ENCODE measurements at places on chromosomes 16 and 17. TPM values are rescaled to one million over a fixed set of nuclear protein-coding genes. Genes with fewer than 3 reads are reported as not detected.

HSF4 gene
- 49.1 TPM for total RNA-seq

BAIAP3 gene
- total RNA-seq: 3.8 TPM

CACNG3 gene
- not detected for total RNA-seq

PDK2 gene
- total RNA-seq: 131 TPM

CDRT4 gene
- 1.8 TPM for total RNA-seq

DNA sequence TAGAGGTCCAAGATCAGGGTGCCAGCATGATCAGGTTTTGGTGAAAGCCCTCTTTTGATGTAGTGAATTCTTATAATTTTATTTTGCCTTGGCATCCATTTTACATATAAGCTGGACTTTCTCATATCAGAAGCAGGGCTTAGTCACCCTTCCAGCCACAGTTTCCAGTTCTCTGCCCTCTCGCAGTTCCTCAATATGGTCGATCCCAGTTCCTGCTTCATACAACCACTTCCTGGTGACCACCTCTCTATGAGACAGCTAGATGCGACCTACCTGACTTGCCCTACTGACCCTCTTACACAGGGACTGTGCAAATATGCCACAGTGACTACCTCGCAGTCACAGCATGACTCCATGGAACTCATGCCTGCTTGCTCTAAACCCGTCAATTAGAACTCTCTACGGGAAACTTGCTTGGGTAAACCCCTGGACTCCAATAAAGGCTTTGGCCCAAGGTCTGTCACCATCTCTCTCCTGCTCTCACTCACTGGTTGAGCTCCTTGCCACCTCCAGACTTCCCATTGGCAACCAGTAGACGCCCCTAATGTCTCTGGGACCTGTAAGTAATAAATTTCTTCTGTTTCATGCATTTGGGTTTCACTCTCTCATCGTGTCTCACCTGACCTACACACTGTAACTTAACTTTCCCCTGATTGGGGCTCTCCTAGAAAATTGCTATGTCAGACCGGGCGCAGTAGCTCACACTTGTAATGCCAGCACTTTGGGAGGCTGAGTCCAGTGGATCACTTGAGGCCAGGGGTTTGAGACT is 21.4 kb downstream of the CD300LG start:
- no peak for DNase-seq

- DNase-seq: peak; percentile 5
Observed at GRCh38 chr16:2865651-2866050, 7.7 kb upstream of the PRSS22 start.

DNA sequence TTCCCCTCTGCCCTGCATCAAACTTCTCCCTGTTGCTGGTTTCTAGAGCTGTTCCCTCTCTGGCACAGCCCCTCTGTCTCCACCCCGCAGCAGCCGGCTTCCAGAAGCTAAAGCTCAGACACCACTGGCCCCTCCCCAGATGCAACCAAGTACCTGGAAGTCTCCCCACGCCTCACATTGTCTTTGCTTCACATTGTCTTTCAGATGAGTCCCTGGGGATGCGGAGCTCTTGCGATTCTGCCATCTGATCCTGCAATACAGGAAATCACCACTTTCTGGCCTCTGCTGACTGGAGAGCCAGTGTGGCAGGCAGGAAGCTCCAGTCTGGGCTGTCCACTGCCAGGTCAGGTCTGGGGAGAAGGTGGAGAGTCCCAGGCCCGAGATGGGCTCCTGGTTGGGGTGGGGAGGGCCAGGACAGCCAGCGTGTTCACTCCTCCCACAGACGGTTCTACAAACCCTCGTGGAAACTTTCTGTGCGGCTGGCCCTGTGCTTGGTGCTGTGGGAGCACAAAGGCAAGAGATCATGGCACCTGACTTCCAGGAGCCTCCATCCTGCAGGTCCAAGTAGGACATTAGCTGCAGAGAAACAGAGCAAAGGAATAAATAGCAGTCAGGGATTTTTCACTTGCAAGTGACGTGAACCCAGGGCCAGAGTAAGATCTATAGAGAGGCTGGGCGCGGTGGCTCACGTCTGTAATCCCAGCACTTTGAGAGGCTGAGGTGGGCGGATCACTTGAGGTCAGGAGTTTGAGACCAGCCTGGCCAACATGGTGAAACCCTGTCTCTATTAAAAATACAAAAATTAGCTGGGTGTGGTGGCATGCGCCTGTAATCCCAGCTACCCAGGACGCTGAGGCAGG is 47.9 kb upstream of the MAP3K14 start:
- DNase-seq: no peak

DNA sequence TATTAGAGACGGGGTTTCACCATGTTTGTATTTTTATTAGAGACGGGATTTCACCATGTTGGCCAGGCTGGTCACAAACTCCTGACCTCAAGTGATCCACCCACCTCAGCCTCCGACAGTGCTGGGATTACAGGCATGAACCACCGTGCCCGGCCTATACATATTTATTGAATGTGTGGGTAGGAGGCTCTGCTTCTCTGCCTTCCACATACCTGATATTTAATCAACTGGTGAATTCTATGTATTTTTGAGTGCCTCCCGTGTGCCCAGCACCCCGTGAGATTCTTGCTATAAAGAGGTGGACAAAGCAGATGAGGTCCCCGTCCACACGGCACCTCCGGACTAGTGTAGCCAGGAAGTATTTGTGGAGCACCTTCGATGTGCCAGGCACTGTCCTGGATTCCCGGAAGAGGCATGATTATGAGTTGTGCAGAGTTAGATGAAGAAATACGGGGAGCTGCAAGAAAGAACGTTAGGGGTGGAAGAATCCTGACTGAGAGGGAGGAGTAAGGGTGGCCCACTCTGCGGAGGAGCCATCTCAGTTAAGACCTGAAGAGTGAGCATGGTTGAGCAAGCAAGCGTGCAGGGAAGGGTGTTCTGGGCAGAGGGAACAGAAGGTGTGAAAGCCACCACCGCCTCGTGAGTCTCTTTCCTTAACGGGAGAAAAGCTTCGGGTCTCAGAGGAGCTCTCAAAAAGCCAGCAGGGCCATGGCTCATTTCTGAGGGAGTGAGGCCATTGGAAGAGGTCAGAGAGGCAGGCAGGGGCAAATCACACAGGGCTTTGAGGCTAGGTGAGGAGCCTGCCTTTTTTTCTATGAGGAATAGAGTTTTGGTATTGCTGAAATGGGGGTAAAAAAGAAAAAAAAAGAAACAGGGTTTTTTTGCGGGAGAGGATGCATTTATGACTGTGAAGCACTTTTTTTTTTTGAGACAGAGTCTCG is 21.2 kb downstream of the CRISPLD2 start:
- DNase-seq: no peak

DNA sequence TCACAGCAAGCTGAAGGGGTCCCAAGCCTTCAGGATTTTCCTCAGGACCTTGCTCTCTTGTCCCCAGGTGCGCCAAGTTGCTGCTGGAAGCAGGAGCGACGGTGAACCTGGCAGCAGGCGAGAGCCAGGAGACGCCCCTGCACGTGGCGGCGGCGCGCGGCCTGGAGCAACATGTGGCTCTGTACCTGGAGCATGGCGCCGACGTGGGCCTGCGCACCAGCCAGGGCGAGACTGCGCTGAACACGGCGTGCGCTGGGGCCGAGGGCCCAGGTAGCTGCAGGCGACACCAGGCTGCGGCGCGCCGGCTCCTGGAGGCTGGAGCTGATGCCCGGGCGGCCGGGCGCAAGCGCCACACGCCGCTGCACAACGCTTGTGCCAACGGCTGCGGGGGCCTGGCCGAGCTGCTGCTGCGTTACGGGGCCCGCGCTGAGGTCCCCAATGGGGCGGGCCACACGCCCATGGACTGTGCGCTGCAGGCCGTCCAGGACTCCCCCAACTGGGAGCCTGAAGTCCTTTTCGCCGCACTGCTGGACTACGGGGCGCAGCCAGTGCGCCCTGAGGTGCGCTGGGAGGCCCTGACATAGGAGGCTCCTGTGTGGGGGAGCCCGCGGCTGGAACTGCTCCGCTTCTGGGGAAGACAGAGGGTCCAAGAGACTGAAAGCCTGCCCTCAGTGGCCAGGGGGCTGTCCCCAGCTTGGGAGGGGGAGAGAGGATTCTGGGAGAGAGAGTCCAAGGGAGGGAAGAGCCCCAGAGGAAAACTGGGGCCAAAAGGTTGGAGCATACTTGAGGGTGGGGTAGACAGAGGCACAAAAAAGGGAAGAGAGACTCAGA is 6.4 kb downstream of the ASB16 start:
- no peak for DNase-seq

- no peak for DNase-seq
Observed at GRCh38 chr17:1965556-1966273, 59.4 kb downstream of the RTN4RL1 start.

GRCh38 chr17:74226252-74226651 is 12.9 kb downstream of the TTYH2 start:
- no peak for DNase-seq

GRCh38 chr16:27245276-27246172 is 23.0 kb downstream of the NSMCE1 start:
- no peak for DNase-seq

GRCh38 chr16:86521236-86522197 is 11.2 kb downstream of the FOXF1 start:
- DNase-seq: no peak

GRCh38 chr17:60089096-60089806 is 10.5 kb upstream of the HEATR6 start:
- no peak for DNase-seq

DNA sequence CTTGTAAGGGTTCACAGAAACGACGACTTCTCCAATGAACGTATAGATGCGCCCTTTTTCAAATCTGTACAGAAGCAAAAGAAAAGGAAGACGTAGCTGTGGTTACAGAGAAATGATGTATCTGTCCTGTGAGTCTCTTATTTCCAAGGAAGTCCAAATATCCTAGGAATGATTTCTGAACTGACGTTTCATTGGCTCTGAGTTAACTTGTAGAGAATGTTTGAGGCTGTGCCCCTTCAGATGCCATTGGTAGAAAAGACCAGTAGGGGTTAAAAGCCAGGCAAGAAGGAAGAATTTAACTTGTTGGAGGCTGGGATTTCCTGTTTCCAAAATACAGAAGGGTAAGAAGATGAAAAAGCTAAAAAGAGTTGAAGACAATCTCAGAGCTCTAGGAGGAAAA is 96.2 kb downstream of the MYO1D start:
- DNase-seq: no peak

GRCh38 chr16:77213542-77214106 is 14.4 kb downstream of the SYCE1L start:
- DNase-seq: no peak

GRCh38 chr16:23863511-23864422 is 28.0 kb downstream of the PRKCB start:
- DNase-seq: no peak

GRCh38 chr17:7352910-7353635 is 1.1 kb downstream of the KCTD11 start:
- no peak for DNase-seq

Measured in cardiac septum (tissue), 1 donor.